MM.1S (cell line): ENCODE measurements at places on chromosomes 12 and 14.
A peak's percentile ranks its signal among the peaks of the same experiment; 100 is the strongest.

DNA sequence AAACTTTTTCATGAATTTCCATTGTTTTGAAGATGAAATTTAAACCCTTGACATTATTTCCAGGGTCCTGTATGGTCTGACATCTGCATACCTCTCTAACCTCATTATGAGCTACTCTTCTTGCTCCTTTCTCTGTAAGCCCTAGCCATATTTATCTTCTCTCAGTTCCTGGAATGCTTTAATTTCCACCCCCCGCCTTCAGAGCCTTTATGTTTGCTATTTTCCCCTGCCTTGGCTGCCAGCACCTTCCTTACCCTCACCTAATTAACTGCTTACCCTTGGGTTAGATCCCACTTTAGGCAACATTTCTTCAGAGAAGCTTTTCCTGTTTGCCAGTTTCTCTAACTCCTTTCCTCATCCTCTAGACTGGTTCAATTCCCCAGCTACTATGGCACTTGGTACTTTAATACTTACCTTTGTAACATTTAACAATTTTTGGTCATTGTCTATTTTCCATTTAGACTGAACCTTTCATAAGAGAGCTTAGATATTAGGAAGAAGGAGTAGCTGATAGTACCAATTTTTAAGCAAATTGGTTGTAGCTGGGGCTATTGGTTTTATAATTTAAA, 6.0 kb downstream of the STYX start:
- no peak for DNase-seq
- no peaks in the 10 kb centered on the region for H3K36me3 ChIP-seq
- H3K27me3 ChIP-seq, result no peaks in the 10 kb centered on the region

DNA sequence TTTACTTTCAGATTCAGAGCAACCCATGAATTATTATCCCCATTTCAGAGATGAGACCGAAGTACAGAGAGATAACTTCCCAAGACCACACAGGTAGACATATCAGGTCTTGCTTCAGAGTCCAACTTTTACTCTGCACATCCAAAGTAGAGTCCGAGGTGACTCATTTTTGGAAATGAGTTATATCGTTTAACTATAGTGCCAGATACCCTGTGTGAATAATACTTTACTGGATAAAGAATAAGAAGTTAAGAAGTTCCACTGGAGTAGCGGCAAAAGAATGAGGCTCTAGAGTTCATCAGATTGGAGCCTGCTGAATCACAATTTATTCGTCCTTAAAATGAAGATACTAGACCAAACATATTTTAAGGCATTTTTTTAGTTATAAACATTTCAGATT, 124.7 kb downstream of the EPS8 start:
- H3K4me3 ChIP-seq, result no peak overlapping the region
- H3K27me3 ChIP-seq, result no peaks in the 10 kb centered on the region
- H3K4me1 ChIP-seq, result no peaks in the 10 kb centered on the region
- DNase-seq, result no peak
- H3K27ac ChIP-seq, result no peak overlapping the region
- no peaks in the 10 kb centered on the region for H3K36me3 ChIP-seq

- no peak overlapping the region for H3K27ac ChIP-seq
- no peak for DNase-seq
- H3K27me3 ChIP-seq, result no peaks in the 10 kb centered on the region
- H3K36me3 ChIP-seq, result no peaks in the 10 kb centered on the region
These were observed 43.5 kb upstream of the PTPRQ start for GRCh38 chr12:80400571-80400991.

- no peak overlapping the region for H3K4me3 ChIP-seq
- H3K36me3 ChIP-seq, result no peaks in the 10 kb centered on the region; the same call in 1 of the 2 replicates
- H3K27ac ChIP-seq, result no peak overlapping the region
- H3K4me1 ChIP-seq, result no peaks in the 10 kb centered on the region
- no peaks in the 10 kb centered on the region for H3K27me3 ChIP-seq
These were observed 87.2 kb downstream of the TSPAN8 start for GRCh38 chr12:71070416-71071128.

DNA sequence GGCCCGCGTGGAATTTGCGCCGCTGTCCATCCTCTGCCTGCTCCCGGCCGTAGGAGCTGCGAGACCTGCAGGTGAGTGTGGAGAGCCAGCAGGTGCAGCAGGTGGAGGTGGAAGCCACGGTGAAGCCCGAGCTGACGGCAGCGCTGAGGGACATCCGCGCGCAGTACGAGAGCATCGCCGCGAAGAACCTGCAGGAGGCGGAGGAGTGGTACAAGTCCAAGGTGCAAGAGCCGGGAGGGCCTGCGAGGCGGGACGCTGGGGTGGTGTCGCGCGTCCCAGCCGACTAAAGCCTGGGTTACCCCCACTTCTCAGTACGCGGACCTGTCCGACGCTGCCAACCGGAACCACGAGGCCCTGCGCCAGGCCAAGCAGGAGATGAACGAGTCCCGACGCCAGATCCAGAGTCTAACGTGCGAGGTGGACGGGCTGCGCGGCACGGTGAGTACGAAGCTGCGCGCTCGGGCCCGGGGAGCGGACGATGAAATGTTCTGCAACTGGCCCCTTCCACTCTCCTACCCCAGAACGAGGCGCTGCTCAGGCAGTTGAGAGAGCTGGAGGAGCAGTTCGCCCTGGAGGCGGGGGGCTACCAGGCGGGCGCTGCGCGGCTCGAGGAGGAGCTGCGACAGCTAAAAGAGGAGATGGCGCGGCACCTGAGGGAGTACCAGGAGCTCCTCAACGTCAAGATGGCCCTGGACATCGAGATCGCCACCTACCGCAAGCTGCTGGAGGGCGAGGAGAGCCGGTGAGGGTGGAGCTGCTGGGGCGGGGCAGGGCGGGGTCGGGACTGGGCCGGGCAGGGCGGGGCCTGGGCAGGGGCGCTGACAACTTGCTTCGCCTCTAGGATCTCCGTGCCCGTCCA, 2.1 kb downstream of the PRPH start:
- H3K4me1 ChIP-seq, result peaks cover 7% of the 10 kb centered on the region; the same call in 1 of the 2 replicates
- no peak overlapping the region for H3K27ac ChIP-seq
- peak; percentile 39 for DNase-seq
- H3K27me3 ChIP-seq, result peaks cover 63% of the 10 kb centered on the region
- no peaks in the 10 kb centered on the region for H3K36me3 ChIP-seq
- H3K4me3 ChIP-seq, result peak overlapping the region; percentile 52

GRCh38 chr14:68719634-68720384, 73.1 kb downstream of the ZFP36L1 start:
- H3K27me3 ChIP-seq, result no peaks in the 10 kb centered on the region
- no peaks in the 10 kb centered on the region for H3K36me3 ChIP-seq
- no peak overlapping the region for H3K27ac ChIP-seq
- H3K4me1 ChIP-seq, result no peaks in the 10 kb centered on the region
- H3K4me3 ChIP-seq, result no peak overlapping the region

DNA sequence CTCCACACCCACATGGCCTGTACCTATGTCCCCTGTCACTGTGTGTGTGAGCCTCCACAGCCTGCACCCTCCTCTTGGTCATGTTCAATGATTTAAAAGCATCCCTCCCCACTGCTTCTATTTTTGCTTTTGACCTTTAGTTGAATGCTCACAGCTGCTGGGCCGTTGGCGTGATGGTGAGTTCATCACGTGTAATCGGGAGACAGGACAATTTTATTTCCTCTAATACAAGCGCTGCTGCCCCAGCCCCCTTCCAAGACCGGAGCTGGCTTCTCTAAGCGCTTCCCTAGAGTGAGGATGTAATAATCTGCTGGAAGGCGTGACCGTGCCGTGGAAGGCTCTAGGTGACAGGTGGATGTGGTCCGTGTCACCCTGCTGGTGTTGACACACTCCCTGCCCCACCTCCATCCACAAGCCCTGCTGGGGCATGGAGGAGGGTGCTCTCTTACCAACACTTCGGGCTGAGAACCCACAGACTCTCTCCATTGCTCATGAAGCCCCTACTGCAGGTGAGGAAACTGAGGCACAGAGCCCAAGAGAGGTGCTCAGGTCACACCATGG, 25.4 kb downstream of the CCDC85C start:
- DNase-seq, result no peak
- no peak overlapping the region for H3K4me3 ChIP-seq
- no peaks in the 10 kb centered on the region for H3K4me1 ChIP-seq
- no peaks in the 10 kb centered on the region for H3K36me3 ChIP-seq
- H3K27ac ChIP-seq, result no peak overlapping the region
- H3K27me3 ChIP-seq, result no peaks in the 10 kb centered on the region

GRCh38 chr14:68938271-68939150, 40.6 kb downstream of the ACTN1 start:
- no peaks in the 10 kb centered on the region for H3K36me3 ChIP-seq
- H3K27ac ChIP-seq, result no peak overlapping the region
- H3K4me3 ChIP-seq, result no peak overlapping the region
- H3K27me3 ChIP-seq, result no peaks in the 10 kb centered on the region
- no peak for DNase-seq

- H3K4me1 ChIP-seq, result no peaks in the 10 kb centered on the region
- peak within 1 kb of the TSS; percentile 72 for H3K4me3 ChIP-seq
- DNase-seq, result peak; percentile 35
- peak within 1 kb of the TSS; percentile 84 for H3K27ac ChIP-seq
These were observed at the start of gene ANKLE2 for GRCh38 chr12:132761032-132761920. Gene ANKLE2, minus strand, starts transcription at chr12:132761832. Its CDS starts 34 bp downstream, at chr12:132761798.
